ENCODE measurements at places on chromosomes 3 and 15.

DNA sequence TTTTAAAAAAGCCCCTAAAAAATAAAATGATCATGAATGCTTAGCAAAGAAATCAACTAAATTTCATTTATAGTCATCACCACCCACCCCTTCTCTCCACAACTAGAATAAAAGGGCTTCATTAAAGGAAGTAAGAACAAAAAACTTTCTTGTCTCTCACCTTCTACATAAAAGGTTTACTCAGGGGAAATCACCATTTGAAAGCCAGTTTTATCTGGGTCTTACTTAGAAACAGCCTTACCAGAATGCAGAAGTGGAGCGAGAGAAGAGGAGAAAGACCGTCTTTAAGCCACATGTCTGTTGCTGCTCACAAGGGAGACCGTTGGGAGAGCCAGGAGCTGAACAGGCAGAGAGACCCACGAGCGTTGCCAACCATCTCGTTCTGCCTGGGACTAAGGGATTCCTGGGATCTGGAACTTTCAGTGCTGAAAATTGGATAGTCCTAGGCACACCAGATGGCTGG, 350.1 kb upstream of the PROK2 start:
- DNase-seq, result no peak

- no peak for DNase-seq
These were observed 64.0 kb upstream of the DGKG start for GRCh38 chr3:186425788-186426730.

- DNase-seq, result no peak
These were observed 602.0 kb upstream of the KCNMB2 start for GRCh38 chr3:177934001-177934891.

- DNase-seq, result no peak
These were observed 493.4 kb upstream of the ALCAM start for GRCh38 chr3:104873331-104873730.

DNA sequence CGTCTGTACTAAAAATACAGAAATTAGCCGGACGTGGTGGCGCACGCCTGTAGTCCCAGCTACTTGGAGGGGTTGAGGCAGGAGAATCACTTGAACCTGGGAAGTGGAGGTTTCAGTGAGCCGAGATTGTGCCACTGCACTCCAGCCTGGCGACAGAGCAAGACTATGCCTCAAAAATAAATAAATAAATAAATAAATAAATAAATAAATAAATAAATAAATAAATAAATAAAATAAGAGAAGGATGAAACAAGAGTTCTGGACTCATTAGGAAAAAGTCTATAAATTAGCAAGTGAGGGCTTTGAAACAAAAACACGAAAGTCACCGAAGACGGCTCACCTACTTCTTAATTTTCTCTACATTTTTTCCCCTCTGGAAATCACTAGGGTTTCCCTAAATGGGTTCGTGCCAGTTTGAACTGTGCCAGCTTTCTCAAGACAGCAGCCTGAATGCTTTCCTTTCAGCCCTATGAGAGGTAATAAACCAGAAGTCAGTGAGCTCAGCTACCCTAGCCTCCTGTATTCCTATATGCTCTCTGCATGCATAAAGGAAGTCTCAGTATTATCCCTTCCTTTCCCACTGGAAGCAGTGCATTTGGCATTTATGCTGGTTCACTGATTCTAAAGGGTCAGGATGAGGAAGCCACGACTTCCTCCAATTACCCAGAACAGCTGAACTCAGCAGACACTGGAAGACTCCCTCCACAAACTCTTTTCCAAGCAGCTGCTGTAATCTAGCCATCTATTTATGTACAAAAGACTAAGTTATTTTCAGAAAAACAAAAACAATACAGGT, 266.9 kb downstream of the ZBBX start:
- DNase-seq, result no peak

- DNase-seq, result no peak
These were observed 54.3 kb downstream of the TGFBR2 start for GRCh38 chr3:30660656-30661055.

- DNase-seq, result no peak
These were observed 3.0 kb upstream of the CYP11A1 start for GRCh38 chr15:74370471-74370870.

- DNase-seq, result no peak
These were observed 61.9 kb downstream of the MDFIC2 start for GRCh38 chr3:70250492-70250891.

DNA sequence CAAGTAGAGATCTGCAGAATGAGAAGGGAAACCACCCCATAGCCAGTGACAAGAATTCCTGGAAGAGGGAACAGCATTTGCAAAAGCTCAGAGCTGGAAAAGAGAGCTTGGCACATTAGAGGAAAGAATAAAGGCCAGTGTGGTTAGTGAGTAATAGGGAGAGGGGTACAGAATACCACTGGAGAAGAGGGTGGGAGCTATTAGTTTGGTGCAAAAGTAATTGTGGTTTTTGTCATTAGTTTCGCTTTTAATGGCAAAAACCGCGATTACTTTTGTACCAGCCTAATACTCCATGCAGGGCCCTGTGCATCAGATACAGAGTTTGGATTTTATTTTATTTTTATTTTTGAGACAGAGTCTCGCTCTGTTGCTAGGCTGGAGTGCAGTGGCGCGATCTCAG, 9.8 kb downstream of the SLC24A1 start:
- DNase-seq, result no peak

- DNase-seq, result no peak
These were observed 1022.7 kb downstream of the IGSF11 start for GRCh38 chr3:118011910-118012309.

DNA sequence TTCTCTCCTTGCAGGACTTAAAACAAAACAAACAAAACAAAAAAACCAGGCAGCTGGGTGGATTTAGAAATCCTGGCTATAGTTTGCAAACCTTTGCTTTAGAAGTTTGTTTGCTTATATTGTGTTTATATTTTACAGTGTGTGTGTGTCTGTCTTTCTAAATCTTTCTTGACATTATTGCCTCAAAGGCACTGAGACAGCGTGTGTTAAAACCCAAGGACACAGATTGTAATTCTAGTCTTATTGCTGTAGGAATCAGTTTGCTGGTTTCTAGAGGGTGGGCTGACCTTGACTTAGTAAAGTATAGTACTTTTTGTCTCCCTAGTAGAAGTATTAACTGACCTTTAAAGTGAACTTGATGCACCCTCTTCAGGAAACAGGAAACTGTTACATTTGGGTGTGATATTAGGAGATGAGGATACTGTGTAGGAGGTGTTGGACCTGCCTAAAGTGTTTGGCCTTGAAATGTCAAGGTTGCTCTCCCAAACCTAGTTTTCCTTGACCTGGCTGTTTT, 71.0 kb downstream of the TCF12 start:
- no peak for DNase-seq

GRCh38 chr3:59865351-59865750, 815.5 kb upstream of the CFAP20DC start:
- no peak for DNase-seq

GRCh38 chr3:168574455-168575158, 478.9 kb upstream of the GOLIM4 start:
- DNase-seq, result no peak

DNA sequence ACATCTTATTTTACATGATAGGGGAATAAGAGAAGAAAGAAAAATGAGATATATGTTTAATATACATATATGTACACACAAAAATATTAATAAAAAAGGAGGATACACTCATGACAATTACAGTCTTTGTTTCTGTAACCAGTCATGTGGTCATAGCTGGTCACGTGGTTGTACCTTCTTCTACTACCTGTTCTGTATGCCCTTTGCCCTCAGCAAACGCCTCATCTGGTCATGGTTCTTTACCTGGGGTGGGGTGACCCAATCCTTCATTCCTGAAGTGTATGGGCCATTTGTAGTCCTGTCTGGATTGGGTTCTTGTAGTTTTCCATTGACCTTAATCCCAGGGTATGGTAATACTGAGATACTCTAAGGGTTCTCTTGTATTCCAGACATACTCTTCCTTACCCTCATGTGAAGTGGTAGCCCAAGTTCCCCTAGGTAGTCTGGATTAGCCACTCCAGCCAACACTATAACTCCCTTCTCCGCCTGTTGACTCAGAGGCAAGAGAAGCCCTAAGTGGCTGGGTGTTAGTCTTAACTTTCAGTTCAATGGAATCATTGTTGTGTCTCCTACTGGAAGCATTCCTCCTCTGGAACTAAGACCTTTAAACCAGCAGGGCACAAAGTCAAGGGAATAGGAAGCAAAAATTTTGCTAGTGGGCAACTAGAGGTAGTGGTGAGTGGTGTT, 47.3 kb upstream of the FAM3D start:
- no peak for DNase-seq

- DNase-seq, result no peak
These were observed 48.2 kb downstream of the TRIM42 start for GRCh38 chr3:140726066-140726465.
